ENCODE measurements at places on chromosomes 4 and X.
A peak's percentile ranks its signal among the peaks of the same experiment; 100 is the strongest.

DNA sequence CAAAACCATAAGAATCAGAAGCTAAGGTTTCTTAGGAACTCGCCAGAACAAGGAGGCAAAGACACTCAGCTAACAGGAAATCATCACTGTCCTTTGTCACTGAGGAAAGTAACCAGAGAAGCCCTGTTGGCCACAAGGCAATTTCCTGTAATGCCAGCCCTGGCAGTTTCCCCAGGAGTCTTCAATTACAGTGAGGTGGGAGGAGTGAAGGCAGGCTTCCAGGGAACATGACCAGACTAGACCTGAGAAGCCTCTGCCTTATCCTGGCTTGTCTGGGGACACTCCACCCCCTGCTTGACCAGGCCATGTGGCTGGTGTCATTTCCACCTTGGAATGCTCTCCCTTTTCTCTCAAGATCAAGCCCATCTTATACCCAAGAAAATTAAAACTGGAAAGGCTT is 125.3 kb downstream of the COL4A6 start:
- no peak for DNase-seq

GRCh38 chrX:45762699-45763647 is 562.3 kb upstream of the DIPK2B start:
- no peak for DNase-seq

DNA sequence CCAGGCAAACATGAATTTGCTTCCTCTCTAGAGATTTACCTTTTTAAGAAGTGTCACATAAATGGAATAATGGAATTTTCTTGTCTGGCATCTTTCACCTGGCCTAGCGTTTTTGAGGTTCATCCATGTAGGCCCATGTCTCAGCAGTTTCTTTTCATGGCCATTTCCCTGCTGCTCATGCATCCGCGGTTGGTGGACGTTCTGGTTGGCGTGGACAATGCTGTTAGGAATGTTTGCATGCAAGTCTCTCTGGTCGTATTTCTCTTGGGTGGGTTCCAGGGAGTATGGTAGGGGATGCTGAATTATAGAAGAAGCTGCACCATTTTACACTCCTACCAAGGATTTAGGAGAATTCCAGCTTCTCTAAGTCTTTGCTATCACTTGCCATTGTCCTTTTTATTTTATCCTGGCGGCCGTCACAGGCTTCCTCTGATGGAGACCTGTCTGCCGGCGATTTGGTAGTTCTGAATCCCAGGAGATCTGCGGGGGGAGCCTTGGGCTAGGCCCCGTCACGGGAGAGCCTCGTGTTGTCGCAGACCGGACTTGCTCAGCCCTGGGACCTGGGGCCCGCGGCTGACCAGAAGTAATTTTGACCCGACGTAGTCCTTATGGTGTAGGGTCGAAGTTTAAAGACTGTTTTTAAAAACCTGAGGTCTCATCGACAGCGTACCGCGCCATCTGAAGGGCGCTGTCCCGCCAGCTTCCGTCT is 56.9 kb upstream of the TADA2B start:
- no peak for DNase-seq

DNA sequence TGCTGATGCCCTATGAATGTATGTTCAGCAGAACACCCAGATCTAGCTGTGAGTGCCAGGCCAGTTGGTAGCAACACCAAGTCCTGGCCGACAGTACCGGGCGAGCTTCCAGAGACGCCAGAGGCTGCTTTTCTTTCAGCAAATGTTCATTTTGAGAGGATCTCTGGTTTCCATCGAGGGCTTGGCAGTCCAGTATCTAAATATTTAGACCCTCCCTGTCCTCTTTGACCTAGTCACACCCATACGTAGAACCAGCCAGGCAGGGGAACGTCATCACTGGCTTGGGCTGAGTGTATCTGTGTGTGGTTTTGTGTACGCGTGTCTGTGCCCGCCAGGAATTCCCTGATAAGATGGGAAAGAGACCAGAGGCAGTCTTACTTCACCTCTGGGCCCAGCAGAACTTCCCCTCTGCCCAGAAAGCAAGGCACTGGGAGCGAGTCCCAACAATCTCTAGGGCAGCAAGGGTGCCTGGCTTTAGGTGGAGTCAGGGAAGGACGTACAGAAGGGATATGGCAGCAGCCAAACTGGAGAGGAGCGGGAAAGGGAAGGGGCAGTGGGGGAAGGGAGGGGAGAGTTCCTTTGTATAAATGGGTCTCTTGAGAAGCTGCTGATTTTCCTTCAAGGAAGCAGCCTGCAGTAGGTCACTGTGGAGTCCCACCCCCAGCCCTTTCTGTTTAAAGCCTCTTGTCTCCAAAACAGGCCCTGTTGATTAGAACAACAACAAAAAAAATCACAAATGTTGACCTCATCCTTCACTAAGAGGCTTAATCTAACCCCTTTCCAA is 15.0 kb upstream of the ELF4 start:
- no peak for DNase-seq

DNA sequence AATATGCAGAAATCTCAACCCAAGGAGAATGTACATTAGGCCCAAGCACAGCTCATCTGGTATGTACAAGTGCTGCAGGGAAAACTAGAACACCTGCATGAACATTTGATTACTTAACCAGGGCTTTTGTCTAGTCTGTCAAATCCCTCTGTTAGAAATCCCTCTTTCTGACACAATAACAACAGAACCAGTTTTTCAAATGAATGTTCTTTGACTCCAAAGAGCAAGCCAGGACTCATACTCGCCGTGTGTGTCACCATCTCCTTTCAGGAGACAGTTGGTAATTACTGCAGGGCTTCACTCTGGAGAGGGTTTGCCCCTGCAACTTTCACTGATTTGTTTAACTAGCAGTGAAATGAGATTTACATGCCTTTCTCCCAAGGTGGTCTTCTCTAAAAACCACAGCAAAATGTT is 143.0 kb upstream of the FAM241A start:
- no peak for DNase-seq

DNA sequence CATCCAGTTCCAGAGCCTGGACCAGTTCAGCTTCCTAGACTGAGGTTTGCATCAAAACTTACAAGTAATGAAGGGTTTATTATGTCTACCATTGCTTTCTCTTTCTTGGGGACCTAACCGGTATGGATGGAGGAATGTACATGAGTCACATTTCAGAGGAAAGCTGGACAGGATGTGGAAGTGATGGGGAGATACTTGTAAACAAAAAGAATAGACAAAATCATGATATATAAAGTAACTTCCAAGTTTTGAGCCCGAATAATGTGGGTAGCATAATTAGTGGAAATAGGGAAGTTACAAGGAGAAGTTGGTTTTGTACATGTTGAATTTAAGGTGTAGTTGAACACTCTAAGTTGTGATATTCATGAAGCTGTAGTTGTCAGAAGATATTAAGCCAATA is 15.0 kb downstream of the FNIP2 start:
- DNase-seq: no peak

- no peak for DNase-seq
These were observed 157.3 kb upstream of the LDB2 start for GRCh38 chr4:17055788-17056187.

GRCh38 chrX:7409866-7410265 is 261.9 kb upstream of the PUDP start:
- DNase-seq: no peak

DNA sequence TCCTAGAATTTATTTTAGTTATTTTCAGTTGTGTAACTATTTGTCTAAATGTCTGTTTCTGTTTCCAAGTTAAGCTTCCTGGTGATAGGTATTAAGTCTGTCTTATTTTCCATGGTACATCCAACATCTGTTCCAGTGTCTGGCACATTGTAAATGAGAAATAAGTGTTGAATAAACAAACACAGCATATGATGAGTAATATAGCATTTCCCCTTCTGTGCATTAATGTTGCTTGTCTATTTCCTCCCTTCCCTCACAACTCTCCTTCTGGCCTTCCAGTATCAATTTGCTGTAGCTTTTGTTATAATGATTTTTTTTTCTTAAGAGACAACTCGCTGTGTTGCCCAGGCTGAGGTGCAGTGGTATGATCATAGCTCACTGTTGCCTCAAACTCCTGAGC is 36.1 kb downstream of the COPS4 start:
- DNase-seq: no peak

GRCh38 chr4:117417856-117418255 is 332.5 kb upstream of the TRAM1L1 start:
- DNase-seq: no peak

DNA sequence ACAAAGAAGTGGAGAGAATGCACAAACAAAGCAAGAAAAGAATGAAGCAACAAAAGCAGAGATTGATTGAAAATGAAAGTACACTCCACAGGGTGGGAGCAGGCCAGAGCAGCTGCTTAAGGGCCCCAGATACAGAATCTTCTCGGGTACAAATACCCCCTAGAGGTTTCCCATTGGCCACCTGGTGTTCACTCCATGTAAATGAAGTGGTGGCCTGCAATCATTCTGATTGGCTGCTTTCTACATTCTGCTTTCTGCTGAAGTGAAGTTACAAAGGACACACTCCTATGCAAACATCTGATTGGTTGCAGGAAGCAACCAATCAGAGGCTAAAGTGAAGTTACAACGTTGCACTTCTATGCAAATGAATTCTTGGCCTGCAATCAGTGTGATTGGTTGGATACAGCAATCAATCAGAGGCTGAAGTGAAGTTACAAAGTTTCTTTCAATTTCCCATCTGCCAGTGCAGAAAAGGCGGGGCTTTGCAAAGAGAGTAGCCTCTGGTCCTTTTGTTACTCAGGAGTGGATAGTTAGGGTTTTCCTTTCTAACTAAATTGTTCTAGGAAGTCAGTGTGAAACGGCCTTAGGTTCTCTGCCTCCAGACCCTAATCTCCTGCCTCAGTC is 19.0 kb upstream of the GPC4 start:
- DNase-seq: no peak

- DNase-seq: no peak
These were observed 8.8 kb downstream of the DIAPH2 start for GRCh38 chrX:96693407-96693806.

DNA sequence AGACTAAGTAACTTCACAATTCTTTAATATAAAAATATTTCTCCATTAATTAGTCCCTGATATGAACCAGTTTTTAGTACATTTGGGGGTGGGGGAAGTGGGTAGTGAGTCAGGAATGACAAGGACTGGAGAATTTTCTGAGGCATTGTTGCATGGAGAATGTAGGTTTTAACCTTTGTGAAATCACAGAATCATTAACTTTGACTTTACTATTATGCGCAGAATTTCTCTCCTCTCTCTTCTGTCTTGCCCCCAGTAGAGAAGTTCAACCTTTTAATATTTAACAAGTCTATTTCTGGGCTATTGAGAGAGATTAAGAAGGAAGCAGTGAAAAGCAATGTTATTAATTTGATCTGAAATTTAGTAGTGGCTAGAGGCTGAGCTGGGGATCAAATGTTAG is 597.0 kb downstream of the PCDH18 start:
- no peak for DNase-seq

DNA sequence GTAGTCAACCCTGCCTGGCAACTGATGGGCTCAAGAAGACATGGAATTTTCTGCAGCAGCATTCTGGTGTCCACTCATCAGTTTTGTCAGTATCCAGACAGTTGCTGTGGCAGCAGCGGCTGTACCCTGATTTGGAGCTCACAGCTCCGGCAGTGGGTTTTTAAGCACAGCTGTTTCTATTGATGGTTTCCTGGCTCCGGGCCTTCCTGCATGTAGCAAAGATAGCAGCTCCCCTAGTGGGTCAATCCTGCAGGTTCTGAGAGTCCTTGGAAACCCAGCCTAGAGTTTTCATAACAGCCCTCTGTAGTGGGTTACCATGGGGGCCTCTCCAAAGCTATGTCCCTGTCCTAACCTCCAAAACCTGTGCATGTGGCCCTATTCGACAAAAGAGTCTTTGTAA is 84.0 kb upstream of the ATP6AP2 start:
- DNase-seq: no peak

DNA sequence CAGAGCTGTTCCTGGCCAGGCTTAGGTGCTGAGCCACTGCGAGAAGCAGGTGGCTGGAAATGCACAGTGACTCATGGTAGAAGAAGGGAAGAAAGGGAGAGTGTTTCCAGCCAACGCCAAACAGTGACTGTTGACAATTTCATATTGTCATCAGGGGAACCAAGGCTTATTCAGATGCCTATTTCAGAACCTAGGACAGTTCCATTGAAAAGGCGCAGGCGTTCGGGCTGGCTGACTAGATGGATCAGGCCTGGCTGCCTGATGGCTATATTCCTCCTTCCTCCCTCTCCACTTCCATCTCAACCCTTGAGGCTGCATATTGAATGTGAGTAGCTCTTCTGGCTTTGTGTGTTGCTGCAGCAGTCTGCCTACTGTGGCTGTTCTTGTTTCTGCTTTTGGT is 73.0 kb upstream of the FRMPD4 start:
- DNase-seq: no peak

DNA sequence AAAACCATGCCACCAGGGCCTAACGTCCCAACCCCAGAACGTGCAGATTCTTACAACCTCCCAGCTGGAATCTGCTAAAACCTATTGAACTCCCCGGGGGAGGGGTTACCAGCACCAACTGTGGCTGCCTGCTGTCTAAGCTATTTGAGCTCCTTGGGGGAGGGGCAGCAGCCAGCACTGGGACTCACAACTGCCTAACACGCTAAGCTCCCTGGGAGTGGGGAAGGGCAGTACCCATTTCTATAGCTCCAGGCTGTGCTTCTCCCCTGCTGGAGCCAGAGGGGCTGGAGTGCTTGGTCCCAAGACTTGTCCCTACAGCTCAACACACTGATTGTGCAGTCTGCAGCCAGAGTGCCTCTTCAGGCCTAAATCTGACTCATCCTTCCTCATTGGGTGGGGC is 459.8 kb upstream of the FGF16 start:
- no peak for DNase-seq

- no peak for DNase-seq
These were observed 43.4 kb upstream of the KLF3 start for GRCh38 chr4:38620527-38621027.

DNA sequence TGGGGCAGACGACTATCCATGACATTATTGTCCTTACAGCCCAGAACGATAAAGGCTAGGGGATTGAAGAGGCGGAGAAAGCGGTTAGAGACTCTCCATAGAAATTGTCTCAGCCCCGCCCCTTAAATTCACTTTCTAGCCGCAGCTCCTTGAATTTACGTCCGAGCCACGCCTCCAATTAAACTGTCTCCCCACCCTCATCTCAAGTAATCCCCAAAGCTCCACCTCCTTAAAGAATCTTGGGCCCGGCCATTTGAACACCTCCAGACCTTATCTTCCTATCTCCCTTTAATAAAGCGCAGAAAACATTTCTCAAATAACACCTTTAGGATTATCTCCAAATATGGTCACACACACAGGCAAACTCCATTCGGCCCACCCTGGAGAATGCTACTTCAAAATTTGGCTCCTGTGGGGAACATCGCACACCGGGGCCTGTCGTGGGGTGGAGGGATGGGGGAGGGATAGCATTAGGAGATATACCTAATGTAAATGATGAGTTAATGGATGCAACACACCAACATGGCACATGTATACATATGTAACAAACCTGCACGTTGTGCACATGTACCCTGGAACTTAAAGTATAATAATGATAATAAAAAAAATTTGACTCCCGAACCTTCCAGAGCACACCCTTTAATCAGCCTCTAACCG is 7.2 kb upstream of the MAGIX start:
- peak; percentile 24 for DNase-seq

GRCh38 chr4:91631335-91631734 is 672.4 kb upstream of the GRID2 start:
- DNase-seq: no peak

- DNase-seq: no peak
These were observed 594.9 kb downstream of the TECRL start for GRCh38 chr4:63814171-63814964.

Data from central memory CD4-positive, alpha-beta T cell (primary cell).